Neural progenitor cell (in vitro differentiated cells): ENCODE measurements at places on chromosomes 16 and 17.

- DNase-seq = peak; percentile 21
These were observed 2.9 kb downstream of the RNASEK start for GRCh38 chr17:7014995-7015958.

DNA sequence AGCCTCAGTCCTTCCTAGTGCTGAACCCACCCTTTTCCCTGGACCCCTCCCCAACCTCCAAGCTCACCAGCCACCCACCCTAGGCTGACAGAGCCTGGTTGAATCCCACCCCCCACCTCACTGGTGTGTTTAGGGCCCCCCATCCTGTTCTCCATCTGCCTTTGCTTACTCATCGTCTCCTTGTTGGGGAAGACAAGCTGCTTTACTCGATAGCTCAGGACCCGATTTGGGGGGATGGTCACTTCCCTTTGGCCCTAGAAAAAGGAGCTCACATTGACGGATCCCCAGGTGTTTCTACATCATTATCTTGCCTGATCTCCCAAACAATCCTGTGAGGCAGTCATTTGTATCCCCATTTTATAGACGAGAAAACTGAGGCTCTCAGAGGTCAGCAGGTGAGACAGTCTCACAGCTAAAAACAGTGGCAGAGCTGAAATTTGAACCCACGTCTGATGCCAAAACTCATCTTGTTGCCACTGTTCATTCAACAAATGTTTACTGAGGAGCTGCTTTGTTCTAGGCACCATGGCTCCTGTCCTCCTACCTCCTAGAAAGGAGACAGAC, 9.6 kb downstream of the GSDMB start:
- DNase-seq = no peak

- no peak for DNase-seq
These were observed 3.2 kb downstream of the DDX52 start for GRCh38 chr17:37640015-37640414.

- DNase-seq = no peak
These were observed 30.6 kb downstream of the RNF213 start for GRCh38 chr17:80291260-80291659.

GRCh38 chr16:49931916-49932315, 76.0 kb upstream of the ZNF423 start:
- no peak for DNase-seq

GRCh38 chr17:66944351-66945146, 20.0 kb upstream of the CACNG4 start:
- DNase-seq = no peak

- peak; percentile 49 for DNase-seq
These were observed 20.8 kb downstream of the GOSR2 start for GRCh38 chr17:46943501-46944393.

DNA sequence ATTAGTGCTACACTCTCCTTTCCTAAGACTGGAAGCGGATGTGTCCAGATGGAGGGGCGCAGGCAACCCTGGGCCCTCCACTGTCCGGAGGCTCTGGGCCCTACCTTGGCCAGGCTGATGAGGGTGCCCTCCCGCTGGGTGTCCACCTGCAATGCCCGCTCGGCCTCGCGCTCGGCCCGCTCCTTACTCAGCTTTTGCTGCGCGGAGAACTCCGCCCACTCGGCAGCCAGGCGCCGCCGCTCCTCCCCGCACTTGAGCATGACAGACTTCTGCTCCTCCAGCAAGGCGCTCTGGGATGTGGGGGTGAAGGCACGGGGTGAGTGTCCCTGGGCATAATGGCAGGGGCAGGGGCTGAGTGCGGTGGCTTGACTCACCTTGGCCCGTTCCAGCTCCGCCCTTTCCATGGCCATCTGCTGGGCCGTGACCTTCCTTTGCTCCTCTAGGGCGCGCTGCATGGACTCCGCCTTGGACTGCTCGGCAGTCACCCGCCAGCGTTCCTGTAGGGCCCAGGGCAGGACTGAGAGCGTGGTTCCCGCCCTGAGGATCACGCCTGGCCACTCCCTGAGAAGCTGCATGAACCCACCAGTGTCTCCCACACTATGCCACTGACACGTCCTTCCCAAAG, 10.1 kb upstream of the MRPL38 start:
- DNase-seq = no peak

GRCh38 chr17:7712111-7712771, 5.3 kb upstream of the DNAH2 start:
- peak; percentile 77 for DNase-seq

- DNase-seq = no peak
These were observed 15.7 kb upstream of the MT4 start for GRCh38 chr16:56549161-56549560.

- no peak for DNase-seq
These were observed 11.5 kb downstream of the MAPT start for GRCh38 chr17:45905814-45906213.

GRCh38 chr16:50273888-50274325, 7.6 kb downstream of the ADCY7 start:
- no peak for DNase-seq

DNA sequence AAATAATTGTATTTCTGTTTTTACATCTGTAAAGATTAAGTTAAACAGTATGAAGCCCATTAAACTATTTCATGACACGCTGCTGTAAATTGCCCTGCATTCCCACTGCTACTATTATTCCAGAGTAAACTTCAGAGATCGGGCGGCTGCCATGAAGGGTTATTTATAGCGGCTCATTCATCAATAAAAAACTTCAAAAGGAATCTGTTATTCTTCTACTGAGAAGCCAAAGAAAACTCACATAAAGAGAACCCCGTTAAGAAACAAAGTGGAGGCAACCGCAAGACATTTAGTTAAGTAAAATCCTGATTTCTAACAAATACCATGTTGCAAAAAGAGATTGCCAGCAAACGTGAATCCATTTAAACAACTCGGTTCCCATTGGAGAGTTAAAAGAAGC, 16.4 kb downstream of the FOXL1 start:
- no peak for DNase-seq

DNA sequence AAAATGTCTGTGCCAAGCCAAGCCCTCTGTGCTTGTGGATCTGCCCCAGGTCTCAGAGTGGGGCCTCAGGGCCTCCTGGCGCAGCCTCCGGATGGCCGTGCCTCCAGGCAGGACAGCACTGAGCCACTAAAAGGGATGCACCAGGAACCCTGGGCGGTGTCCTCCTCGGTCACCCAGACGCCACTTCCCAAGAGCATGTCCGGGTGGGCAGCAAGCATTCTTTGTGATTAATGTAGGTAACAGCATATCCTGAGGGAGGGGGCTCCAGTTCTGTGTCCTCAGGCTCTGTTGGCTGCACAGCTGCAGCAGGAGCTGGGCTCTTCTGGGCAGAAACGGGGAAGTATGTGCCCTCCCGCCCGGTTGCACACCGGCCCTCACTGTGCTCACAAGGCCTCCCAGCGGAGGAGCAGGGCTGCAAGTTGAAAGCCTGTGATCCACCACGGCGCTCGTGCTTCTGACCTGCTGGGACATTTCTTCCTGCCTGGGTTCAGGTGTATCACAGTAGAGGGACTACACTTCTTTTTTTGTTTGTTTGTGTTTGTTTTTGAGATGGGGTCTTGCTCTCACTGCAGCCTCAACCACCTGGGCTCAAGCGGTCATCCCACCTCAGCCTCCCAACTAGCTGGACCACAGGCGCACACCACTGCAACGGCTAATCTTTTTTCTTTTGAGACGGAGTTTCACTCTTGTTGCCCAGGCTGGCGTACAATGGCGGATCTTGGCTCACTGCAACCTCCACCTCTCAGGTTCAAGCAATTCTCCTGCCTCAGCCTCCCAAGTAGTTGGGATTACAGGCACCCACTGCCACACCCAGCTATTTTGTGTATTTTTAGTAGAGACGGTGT, 37.9 kb upstream of the CHMP6 start:
- DNase-seq = peak; percentile 1

DNA sequence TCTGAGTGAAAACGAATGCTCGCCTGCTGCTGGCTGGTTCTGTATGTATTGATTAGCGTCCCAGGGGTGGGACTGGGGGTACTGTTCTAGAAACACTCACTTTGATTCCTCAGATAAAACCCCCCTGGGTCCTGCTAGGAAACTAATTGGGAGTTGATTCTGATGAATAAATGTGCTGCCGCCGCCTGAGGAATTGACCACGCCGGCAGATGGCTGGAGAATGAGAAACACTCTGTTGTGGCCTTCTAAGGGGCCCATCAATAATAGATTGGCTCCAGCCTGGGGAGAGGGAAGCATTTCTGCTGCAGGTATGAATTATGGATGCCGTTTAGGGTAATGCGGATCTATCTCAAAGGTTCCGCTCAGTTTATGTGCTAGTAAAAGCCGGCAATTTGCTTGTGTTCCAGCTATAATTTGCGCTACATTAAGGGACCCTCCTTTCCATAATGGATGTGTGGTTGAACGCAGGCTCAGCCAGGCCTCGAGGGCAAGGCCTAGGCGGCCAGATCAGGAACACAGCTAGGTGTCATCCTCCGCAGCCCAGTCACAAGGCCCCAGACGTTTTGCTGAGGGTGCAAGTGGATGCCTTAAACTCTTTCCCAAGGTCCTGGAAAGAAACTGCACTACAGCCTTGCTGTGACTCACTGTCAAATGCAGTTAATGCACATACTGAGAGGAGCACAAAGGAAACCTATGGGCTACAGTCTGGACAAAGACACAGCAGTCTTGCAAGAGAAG, 132.2 kb upstream of the HS3ST2 start:
- DNase-seq = no peak

- DNase-seq = no peak
These were observed 70.0 kb downstream of the PGS1 start for GRCh38 chr17:78448356-78448993.

DNA sequence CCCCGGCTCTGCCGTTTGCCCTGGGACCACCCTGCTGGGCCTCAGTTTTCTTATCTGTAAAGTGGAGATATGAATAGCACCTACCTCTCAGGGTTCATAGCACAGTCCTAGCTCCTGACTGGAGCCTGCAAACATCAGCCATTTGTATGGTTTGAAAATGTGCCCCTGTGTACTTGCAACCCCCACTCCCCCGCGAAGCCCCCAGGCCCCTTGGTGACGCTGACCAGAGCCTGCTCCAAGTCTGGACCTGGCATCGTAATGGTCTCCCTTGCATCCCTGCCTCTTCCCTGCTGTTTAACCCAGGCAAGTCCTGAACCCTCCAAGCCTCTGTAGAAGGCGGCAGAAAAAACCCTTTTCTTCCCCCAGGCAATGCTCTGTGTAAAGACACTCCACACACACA, 128.0 kb downstream of the IRF8 start:
- no peak for DNase-seq

- DNase-seq = no peak
These were observed 65.2 kb downstream of the ASIC2 start for GRCh38 chr17:33227911-33228310.

GRCh38 chr16:69049603-69050375, 55.7 kb upstream of the HAS3 start:
- DNase-seq = no peak

DNA sequence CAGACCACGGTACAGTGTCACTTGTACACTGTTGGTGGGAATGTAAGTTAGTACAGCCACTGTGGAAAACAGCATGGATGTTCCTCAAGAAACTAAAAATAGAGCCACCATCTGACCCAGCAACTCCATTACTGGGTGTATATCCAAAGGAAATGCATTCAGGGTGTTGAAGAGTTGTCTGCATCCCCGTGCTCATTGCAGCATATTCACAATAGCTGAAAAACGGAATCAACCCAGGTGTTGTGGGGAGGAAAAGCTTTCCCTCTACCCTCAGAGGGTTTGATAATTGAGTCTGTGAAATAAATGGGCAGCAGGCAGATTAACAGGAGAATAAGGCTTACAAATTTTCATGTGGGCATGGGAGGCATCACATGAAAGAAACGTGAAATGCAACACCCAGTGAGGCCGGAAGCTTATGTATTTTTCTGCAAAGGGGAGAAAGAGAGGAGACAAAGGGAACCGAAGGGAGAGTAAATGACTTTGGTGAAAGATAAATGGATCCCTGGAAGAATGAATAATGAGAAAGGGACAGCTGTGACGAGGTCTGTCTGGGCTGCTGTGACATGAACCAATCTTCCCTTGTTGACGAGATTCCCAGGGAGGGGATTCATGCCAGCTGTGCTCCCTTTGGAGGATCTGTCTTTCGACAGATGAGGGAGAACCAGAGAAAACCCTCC, 106.2 kb downstream of the KCNJ12 start:
- DNase-seq = no peak

DNA sequence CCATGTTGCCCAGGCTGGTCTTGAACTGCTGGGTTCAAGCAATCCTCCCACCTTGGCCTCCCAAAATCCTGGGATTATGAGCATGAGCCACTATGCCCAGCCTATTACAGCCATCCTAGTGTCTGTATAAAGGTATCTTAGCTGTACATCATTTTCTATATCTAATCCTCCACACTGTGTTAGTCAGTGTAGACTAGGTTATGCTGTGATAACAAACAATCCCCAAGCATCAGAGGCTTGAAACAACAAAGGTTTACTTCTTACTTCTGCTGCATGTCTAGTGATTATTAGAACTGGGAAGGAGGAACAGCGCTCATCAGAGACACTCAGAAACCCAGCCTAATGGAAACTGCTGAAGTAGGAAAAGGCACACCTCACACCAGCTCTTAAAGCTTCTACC, 68.1 kb downstream of the ERCC4 start:
- no peak for DNase-seq

DNA sequence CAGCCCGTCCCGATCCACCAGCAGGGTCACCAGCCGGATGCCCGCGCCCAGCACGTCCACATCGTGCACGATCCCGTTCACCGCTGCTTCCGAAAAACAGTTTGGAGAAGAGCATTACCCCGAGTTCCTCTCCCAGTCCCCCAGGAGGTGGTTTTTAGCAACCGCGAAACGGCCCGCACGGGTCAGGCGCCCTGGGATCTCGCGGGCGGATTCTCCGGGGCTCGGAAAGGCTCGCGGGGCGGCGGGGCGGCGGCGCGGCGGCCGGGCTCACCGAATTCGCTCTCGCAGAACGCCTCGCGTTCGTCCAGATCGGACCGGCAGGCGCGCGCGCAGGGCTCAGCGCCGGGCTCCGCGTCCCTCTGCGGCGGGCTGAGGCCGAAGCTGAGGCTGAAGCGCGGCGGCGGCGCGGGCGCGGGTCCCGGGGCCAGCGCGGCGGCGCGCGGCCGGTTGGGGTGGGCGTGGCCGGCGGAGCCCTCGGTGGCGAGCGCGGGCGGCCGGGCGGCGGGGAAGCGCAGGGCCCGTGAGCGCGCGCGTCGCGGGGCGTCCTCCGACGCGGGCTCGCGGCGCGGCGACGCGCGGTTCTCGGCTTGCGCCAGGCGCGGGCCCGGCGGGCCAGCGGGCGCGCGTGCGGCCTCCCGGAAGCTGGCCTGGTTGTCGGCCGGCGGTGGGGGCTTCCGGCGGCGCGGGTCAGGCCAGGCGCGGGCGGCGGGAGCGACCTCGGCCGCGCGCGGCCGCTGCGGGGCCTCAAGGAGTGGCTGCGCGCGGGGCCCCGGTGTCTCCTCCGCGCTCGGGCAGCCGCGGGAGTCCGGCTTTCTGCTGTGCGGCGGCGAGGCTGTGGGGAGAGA, 2.9 kb downstream of the C17orf58 start:
- DNase-seq = peak; percentile 97

GRCh38 chr17:37745801-37746426, 1.1 kb upstream of the HNF1B start:
- DNase-seq = no peak

DNA sequence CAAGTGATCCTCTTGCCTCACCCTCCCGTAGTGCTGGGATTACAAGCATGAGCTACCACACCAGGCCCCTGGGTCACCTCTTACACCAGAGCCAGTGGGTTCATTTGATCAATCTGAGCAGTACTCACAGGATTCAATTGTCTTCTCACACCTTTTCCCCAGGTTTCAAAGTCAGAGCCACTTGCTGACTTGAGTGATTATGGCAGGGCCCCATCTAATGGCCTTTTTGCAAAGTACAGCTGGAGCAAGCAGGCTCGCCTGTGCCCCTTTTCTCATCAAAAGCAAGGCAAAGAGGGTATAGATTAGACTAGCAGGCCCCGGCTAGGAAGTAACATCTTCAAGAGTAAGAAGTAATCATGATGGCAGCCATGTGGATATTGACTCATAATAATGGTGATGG, 114.8 kb upstream of the NOL11 start:
- DNase-seq = peak; percentile 69
